Endothelial cell of umbilical vein (primary cell): ENCODE measurements at places on chromosomes 12 and 14. TPM values are rescaled to one million over a fixed set of nuclear protein-coding genes. Genes with fewer than 3 reads are reported as not detected.

SMCO2 gene
- polyA plus RNA-seq = 0.33 TPM in 2 replicates

GRCh38 chr12:97223419-97223818 lies 239.2 kb upstream of the RMST start:
- no peak for DNase-seq
- H3K27ac ChIP-seq = no peak overlapping the region
- no peaks in the 10 kb centered on the region for H3K4me1 ChIP-seq
- no peaks in the 10 kb centered on the region for H3K27me3 ChIP-seq

ERG28 gene
- 46.0 and 49.6 TPM in 2 replicates for polyA plus RNA-seq

DNA sequence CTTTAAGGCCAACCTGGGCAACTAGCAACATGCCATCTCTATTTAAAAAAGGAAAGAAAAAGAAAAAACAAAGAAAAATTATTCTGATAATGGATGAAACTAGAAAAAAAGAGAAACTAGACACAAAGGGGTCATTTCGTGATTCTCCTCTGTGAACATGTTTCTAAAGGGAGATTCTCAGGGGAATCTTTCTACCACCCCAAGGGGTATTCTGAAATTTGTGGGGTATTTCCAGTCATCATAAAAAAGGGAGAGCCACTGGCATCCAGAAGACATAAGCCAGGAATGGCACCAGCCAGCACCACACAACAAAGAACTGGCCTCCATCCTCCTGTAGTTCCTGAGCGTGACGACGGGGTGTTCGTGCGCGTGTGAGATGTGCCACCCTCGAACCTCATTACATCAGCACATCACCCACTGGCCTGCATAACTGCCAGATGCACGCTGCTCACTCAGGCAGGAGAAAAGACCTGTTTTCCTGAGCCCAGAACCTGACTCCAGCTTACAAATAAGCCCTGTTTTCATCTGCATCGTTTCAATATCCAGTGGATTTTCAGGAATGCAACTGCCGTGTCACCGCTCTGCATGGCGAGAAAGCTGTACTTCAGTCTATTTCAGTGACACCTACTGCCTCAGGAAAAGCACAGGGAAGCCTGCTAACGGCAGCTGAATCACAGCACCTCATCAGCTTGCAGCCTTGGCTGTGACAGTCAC lies 23.9 kb downstream of the STX2 start:
- no peak for DNase-seq
- H3K4me3 ChIP-seq = no peak overlapping the region
- H3K36me3 ChIP-seq = no peaks in the 10 kb centered on the region
- H3K4me1 ChIP-seq = no peaks in the 10 kb centered on the region

GRCh38 chr12:65266408-65266807 lies 12.1 kb upstream of the MSRB3 start:
- no peaks in the 10 kb centered on the region for H3K27me3 ChIP-seq
- H3K36me3 ChIP-seq = no peaks in the 10 kb centered on the region
- H3K4me1 ChIP-seq = peaks cover 26% of the 10 kb centered on the region
- no peak overlapping the region for H3K27ac ChIP-seq
- peak; percentile 30 for DNase-seq
- no peak overlapping the region for H3K4me3 ChIP-seq

GRCh38 chr12:79932357-79932756 lies 2.5 kb downstream of the PPP1R12A start:
- peaks cover 22% of the 10 kb centered on the region for H3K4me1 ChIP-seq
- H3K4me3 ChIP-seq = peak overlapping the region; percentile 89
- no peaks in the 10 kb centered on the region for H3K36me3 ChIP-seq
- DNase-seq = peak; percentile 24
- H3K27ac ChIP-seq = no peak overlapping the region

PLXNC1 gene
- polyA plus RNA-seq = 0.02 TPM in 1 of 2 replicates, not detected in the other

KLRC3 gene
- not detected in 2 replicates for polyA plus RNA-seq

- H3K4me3 ChIP-seq = no peak overlapping the region
- H3K4me1 ChIP-seq = no peaks in the 10 kb centered on the region
- no peaks in the 10 kb centered on the region for H3K27me3 ChIP-seq
- no peak for DNase-seq
- H3K36me3 ChIP-seq = no peaks in the 10 kb centered on the region
Measured at GRCh38 chr12:128408669-128409068, 141.7 kb downstream of the TMEM132C start.

GRCh38 chr12:122356192-122356635 lies 66.3 kb downstream of the CLIP1 start:
- H3K4me1 ChIP-seq = no peaks in the 10 kb centered on the region
- peaks cover 14% of the 10 kb centered on the region for H3K36me3 ChIP-seq
- no peak overlapping the region for H3K27ac ChIP-seq
- no peak overlapping the region for H3K4me3 ChIP-seq
- H3K27me3 ChIP-seq = no peaks in the 10 kb centered on the region
- peak; percentile 69 for DNase-seq
